ENCODE measurements at places on chromosomes 3 and 15.

DNA sequence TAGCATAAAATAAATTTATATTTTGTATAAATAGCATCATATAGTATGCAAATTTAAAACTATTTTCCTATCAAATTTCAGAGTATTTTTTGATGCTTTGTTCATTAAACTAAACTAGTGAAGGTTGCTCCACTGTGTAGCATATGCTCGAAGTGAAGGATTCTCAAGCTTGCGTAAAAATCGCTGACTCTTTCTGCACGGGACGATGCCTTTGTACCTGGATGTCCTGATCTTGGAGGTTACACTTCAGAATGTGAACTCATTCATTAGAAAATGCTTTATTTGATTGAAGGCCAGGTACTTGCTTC lies 305.0 kb downstream of the WDR72 start:
- DNase-seq, result no peak

DNA sequence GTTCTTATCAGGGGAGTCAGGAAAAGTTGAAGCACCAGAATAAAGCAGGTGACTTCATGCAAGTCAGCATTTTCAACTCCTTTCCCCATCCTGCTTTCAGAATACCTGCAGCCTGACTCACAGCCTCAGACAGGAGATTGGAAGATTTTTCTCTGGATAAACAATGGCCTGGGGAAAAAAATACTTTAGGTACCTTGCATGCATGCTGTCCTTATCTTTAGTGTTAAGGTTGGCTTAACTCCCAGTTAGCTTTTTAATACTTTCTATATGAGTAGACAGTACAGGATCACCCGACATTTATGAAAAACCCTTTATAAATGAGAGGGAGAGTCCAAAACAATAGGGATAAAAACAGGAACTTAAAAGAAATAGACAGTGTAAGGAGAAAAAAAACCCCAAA lies 53.6 kb downstream of the PAK2 start:
- no peak for DNase-seq

GRCh38 chr3:150158943-150159625 lies 188.4 kb upstream of the PFN2 start:
- DNase-seq, result no peak

DNA sequence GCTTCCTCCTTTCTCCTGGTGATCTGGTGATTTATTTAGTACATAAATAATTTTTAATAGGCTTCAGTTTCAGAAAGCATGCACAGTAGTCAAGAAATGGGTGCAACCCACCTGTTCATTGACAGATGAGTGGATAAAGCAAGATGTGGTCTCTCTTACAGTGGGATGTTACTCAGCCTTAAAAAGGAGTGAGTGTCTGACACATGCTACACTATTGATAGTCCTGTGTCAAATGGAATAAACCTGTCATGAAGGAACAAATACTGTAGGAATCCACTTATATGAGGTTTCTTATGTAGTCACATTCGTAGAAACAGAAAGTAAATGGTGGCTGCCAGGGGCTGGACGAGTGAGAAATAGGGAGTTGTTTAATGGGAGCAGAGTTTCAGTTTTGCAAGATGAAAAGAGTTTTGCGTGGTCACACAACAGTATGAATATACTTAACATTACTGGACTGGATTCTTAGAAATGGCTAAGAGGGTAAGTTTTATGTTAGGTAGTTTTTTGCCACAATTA lies 56.0 kb upstream of the PPARG start:
- DNase-seq, result peak; percentile 12

DNA sequence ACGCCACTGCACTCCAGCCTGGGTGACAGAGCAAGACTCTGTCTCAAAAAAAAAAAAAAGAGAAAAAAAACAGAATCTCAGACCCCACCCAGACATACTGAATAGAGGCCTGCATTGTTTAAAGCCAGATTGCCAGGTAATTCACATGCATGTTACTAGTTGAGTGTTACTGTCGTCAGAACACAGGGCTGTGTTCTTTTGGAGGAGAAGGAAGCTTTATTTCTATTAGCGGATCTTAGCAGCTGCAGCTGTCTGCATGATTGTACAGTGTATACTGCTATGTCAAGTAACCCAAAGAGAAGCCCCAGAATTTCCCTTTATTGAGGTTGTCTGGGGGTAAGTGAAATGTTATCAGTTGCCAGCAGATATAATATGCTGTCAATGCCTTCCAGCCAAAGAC lies 496.6 kb upstream of the NAALADL2 start:
- DNase-seq, result no peak

DNA sequence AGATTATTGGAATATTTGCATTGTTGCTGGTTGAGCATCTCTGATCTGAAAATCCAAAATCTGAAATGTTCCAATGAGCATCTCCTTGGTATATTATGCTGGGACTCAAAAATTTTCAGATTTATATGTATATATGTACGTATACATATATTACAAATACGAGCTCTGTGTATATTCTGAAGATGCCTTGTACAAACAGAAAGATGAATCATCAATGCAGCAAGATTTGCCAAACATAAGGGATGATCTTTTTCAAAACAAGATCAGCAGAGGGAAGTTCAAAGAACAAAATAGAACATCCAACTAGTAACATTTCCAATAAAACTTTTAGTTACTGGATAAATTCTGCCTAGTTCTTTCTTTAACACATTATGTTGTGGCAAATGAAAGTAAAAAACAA lies 42.5 kb downstream of the HERC1 start:
- no peak for DNase-seq

- no peak for DNase-seq
Observed at GRCh38 chr3:10423171-10423882, 82.1 kb downstream of the ATP2B2 start.
